ENCODE measurements at places on chromosomes 4 and X.

GRCh38 chr4:151658959-151659600, 101.7 kb downstream of the GATB start:
- DNase-seq: no peak

GRCh38 chrX:48306175-48306574, 50.3 kb downstream of the SSX3 start:
- no peak for DNase-seq

- no peak for DNase-seq
Observed at GRCh38 chrX:7112071-7112470, 35.4 kb upstream of the STS start.

- DNase-seq: no peak
Observed at GRCh38 chrX:125544856-125545255, 225.2 kb downstream of the TEX13C start.

GRCh38 chrX:70455366-70456202, 10.9 kb downstream of the DLG3 start:
- DNase-seq: no peak

Measured in stimulated activated CD8-positive, alpha-beta memory T cell treated with anti-CD3 and anti-CD28 coated beads, Interleukin-4, amount 100 ng/mL, for 4 hours (primary cell).